ENCODE measurements at places on chromosomes 6 and 20.

- no peak for DNase-seq
Observed at GRCh38 chr20:22490287-22491193, 93.8 kb downstream of the FOXA2 start.

DNA sequence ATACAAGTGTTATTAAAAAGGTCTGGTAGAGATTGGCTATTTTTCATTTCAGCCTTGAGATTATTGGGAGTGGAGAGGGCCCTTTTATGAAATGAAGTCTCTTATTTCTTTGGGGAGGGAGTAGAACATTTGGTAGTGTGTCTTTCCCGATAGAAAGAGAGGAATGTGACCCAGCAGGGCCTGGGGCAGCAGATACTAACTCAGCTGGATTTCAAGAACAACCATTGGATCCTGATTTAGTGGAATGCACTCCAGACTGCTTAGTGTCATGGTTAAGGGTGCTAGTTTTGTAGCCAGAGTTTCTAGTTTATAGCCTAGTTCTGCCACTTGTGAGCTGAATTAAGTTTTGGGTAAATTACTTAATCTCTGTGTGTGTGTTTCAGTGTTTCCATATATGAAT lies 18.4 kb upstream of the FLRT3 start:
- no peak for DNase-seq

- DNase-seq, result no peak
Observed at GRCh38 chr6:5095236-5095635, 10.1 kb downstream of the PPP1R3G start.

DNA sequence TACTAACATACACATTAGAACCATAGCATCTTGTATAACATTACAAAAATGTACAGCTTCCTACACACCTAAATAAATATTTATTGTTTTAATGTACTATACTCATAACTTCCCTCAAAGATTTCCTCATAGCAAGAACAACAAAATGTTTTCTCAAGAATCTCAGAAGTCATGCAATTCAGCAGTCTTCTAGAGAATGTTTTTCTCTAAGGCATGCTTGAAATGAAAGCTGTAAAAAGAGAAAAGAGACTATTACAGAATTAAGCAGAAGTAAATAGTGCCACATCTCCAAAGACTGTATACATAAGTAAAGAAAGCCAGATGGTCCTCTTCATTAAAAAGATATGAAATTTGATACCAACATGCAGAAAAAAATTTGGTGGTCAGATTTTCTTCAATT lies 672.2 kb downstream of the EPM2A start:
- DNase-seq, result no peak

- DNase-seq, result no peak
Observed at GRCh38 chr6:52590152-52590891, 13.5 kb upstream of the TRAM2 start.

GRCh38 chr20:37314099-37314498 lies 24.6 kb downstream of the MANBAL start:
- no peak for DNase-seq

Data from hematopoietic multipotent progenitor cell treated with erythropoietin and hydrocortisone succinate and interleukin-3 and kit ligand, for 17 days (in vitro differentiated cells).